IPS DF 6.9 (cell line): ENCODE measurements at places on chromosomes 7 and 10.

- no peak for DNase-seq
These were observed 385.8 kb upstream of the C7orf33 start for GRCh38 chr7:148204639-148205304.

- DNase-seq = no peak
These were observed 31.8 kb upstream of the SHH start for GRCh38 chr7:155844019-155844453.

DNA sequence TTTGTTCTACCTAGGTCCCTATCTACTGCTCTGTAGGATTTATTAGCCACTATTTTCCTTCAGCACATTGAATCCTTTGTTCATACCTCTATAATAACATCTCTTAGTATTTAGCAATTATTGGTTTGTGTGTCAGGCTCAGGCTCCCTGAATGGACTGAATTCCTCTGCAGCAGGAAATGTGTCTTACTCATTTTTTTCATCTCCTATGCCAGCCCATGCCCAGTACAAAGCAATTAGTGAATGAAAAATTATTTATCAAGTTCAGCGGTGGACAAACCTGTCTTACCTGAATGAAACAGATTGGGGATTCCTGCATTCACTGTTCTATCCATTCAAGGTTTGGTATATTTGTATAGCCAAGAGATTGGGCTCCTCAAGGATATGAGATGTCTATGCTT is 53.7 kb downstream of the C1GALT1 start:
- no peak for DNase-seq

- no peak for DNase-seq
These were observed 110.8 kb downstream of the TPK1 start for GRCh38 chr7:144725070-144725469.

DNA sequence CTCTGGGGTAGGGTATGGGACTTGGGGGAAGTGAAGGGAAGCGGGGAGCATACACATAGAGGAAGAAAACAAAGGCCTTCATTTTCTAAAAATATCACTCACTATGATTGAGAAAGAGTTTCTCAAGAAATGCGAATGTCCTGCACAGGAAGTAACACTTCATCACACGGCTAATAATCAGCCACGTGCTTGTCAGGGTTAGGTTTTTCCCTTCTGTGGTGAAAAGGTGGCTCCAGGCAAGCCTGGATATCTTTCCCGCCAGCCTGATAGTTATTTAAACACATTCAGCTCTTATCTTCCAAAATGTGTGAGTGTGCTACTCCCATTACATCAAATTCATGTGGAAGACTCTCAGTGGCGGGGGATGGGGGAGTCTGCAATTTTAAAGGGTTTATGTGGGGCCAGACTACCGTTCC is 166.4 kb upstream of the ADO start:
- DNase-seq = no peak

- no peak for DNase-seq
These were observed 70.1 kb upstream of the SDK1 start for GRCh38 chr7:3230908-3231307.

DNA sequence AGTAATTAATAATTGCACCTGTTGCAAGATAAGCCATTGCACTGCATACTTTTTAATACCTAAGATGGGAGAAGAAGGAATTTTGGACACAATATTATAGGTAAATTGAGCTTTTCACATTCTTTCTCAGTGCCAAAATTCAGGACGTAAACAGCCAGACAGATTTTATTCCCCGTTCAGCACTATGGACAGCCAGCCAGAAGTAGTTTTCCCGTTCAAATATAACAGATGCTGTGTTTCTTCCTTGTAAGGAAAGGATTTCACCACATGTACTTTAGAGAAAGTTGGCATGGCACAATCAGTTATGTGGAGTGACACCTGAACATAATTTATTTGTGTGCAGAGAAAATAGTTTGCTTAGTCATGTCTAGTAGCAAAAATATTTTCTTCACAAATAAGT is 34.8 kb downstream of the SEMA3E start:
- DNase-seq = no peak

DNA sequence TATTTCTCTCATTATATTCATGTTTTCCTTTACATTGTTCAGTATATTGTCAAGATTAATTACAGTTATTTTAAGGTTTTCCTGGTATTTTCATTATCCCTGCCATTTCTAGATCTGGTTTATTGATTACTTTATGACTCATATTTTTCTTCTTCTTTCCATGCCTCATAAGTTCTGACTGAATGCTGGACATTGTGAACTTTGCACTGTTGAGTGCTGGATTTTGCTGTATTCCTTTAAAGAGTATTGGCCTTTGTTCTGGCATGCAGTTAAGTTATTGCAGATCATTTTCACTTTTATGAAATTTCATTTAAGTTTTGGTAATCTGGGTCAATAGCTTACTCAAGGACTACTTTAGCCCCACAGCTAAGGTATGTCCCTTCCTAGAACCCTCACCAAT is 73.1 kb downstream of the KLF6 start:
- no peak for DNase-seq

DNA sequence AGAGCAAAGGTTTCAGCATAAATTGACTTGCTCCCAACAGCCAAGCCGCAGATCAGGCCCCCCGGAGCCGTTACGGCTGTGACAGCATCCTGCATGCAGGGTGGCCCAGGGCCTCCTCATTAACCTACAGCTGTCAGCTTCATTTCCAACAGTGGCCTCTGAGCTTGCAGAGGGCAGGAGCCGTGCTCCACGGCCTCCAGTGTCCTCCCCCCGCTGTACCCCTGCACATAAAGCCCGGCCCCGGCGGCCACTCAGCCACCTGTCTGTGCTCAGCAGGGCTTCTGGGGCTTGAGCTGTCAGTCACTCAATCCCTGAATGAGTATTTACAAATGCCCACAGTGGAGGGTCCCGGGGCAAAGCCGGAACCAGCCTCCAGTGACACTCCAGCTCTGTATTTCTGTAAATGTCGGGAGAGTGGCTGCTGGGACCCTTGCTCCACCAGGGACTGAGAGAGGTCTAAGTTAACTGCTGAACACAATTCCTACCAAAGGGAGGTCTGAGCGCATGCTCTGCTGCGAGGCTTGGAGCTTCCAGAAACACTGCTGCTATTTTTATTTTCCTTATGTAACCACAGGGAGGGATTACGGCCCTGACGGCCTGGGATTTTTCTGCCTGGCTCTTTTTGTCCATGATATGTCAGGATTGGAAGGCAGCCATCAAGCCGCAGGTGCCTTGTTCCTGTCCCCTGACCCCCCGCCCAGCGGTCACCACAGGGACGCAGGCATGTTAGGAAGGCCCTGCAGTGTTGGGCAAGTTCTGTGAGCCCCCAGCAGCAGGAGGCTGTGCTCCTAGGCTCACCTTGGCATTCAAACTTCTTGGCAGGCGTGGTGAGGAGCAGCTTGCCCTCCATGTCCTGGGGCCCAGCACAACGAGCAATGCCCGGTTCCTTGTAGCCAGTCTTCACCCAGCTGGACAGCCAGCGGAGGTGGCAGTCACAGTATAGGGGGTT is 165.0 kb downstream of the SLIT1 start:
- DNase-seq = no peak

- no peak for DNase-seq
These were observed 68.8 kb upstream of the INSIG1 start for GRCh38 chr7:155228894-155229293.

GRCh38 chr7:131108212-131108940 is 219.3 kb upstream of the MKLN1 start:
- no peak for DNase-seq

DNA sequence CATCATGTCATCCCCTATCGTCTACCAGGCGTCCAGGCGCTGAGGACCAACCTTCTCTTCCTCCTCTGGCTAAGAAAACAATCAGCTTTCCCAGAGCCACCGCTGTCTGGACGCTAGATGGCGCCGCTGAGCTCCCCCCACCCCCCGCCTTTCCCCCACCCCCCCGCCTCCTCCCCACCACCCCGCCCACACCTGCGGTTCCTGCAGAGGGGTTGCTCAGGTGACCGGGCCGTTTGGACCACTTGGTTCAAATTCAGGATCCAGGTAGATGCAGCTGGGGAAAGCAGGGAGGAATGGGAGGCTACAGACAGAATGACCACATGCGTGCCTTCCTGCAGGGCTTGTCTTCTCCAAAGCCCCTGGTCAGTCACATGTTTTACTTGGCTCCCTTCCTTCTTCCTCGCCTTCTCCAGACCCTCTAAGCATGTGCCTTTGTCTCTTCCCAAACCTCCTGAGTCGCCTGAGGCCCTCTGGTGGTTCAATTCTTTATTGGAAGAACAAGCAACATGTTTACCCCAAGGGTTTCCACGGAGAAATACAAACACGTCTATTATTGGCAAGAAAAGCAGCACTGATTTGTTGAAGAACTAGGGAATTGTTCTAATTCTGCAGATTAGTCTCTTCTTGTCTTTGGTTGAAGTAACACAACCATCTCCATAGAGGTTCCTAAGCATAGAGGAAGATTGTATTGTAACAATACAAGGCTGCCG is 24.7 kb downstream of the AOC1 start:
- peak; percentile 72 for DNase-seq

- no peak for DNase-seq
These were observed at the start of gene DLG5 for GRCh38 chr10:77926566-77927401. TSS of gene DLG5 (minus strand) at chr10:77926755. CDS start at chr10:77926520, 235 bp downstream.
